ENCODE measurements at places on chromosomes 7 and 10.

DNA sequence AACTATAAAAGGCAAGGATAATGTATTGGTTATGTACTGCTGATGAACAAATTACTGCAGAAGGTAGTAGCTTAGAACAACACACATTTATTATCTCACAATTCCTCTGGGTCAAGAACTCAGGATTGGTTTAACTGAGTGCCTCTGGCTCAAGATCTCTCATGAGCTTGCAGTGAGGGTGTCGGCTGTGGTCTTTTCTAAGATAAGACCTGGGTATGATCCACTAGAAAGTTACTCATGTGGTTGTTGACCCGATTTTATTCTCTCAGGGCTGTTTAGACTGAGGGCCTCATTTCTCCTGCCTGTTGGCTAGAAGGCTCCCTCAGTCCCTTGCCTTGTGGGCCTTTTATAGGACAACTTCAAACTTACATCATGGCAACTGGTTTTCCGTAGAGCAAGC, 86.7 kb downstream of the VWDE start:
- DNase-seq, result no peak

DNA sequence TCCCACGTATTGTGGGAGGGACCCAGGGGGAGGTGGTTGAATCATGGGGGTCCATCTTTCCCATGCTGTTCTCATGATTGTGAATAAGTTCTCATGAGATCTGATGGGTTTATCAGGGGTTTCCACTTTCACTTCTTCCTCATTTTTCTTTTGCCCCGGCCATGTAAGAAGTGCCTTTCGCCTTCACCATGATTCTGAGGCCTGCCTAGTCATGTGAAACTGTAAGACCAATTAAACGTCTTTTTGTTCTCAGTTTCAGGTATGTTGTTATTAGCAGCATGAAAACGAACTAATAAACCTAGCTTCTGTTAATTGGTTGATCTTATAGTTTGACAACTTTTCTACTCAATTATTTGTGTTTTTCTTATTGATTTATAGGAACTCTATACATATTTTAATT, 206.3 kb downstream of the NXPH1 start:
- no peak for DNase-seq

GRCh38 chr7:151010307-151011096, 13.8 kb downstream of the ATG9B start:
- no peak for DNase-seq

DNA sequence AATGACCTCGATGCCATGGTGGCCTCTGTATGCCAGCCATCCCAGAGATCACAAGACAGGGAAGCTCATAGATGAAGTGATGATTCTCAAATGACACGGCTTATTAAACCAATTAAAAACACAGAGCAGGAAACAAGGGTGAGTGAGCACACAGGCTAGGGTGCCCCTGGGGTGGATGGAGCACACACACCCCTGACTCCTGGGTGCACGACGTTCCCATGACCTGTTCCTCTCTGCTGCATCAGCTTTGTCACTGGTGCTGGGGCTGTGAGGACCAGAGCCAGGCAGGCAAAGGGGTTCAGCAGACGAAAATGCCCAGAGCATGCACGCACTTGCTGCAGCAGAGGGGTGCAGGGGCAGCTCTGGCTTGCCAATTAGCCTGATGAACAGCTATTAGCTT, 86.5 kb upstream of the LRRC4 start:
- DNase-seq, result no peak

DNA sequence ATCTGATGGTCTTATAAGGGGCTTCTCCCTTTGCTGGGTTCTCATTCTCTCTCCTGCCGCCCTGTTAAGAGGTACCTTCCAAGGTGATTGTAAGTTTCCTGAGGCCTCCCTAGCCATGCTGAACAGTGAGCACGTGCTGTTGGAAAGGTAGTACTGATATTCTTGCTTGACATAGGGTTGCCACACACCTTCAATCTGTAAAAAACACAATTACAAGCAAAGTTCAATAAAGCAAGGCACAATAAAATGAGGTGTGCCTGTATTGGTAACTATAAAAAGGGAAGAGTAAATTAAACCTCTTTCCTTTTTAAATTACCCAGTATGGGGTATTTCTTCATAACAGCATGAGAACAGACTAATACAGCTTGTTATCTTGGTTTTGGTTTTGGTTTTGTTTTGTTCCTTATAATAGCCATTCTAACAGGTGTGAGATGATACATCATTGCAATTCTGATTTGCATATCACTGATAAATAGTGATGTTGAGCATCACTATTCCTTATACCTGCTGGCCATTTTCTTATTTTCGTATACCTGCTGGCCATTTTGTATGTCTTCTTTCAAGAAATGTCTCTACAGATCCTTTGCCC, 164.9 kb upstream of the TRIM24 start:
- DNase-seq, result no peak

DNA sequence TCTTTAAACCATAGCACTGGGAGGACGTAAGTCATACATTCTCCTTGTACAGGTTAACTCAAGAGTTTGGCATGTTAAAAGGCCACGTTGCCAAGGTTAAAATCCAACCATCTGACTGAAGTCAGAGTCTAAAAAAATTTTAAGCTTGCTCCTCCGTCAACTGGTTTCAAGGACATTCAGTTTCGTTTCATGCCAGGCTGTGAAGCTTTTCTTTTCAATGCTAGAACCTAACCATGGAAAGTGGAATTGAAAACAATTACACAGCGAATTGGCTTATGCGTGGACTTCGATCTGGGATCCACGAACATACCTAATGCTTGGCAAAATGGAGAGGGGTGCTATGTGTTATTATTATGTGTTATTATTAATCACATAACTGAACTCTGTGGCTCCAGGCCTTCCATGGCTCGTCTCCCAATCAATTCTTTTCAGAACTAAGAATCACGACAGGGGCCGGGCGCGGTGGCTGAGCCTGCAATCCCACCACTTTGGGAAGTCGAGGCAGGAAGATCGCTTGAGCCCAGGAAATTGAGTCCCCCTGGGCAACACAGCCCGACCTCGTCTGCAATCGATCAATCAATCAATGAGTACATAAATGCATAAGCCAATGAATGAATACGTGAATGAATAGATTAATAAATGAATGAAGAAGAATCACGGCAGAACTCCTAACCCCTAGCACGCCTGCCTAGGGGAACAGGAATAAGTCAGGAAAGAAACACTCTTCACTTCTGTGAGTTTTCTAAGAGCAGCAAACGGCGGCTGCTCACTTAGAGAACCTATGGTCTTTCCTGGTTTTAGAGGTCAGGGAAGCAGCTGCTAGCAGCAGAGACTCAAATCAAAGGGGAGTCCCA, 733 bp upstream of the ARL5B start:
- no peak for DNase-seq

DNA sequence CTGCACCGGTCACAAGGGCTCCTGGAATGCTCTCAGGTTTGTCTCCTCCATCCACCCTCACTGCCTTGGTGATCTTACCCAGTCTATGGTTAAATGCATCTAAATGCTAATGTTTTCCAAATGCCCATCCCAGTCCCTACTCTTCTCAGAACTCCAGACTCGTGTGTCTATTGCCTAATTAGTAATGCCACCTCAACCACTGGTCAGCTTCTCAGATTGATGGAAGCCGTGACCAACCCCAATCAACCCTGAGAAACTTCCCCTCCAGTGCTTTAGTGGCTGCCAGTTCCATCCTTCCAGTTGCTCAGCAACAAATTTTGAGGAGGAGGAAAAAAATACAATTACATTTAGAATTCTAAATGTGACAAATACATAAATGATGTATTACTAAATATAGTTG, 18.6 kb downstream of the NUDCD3 start:
- no peak for DNase-seq

DNA sequence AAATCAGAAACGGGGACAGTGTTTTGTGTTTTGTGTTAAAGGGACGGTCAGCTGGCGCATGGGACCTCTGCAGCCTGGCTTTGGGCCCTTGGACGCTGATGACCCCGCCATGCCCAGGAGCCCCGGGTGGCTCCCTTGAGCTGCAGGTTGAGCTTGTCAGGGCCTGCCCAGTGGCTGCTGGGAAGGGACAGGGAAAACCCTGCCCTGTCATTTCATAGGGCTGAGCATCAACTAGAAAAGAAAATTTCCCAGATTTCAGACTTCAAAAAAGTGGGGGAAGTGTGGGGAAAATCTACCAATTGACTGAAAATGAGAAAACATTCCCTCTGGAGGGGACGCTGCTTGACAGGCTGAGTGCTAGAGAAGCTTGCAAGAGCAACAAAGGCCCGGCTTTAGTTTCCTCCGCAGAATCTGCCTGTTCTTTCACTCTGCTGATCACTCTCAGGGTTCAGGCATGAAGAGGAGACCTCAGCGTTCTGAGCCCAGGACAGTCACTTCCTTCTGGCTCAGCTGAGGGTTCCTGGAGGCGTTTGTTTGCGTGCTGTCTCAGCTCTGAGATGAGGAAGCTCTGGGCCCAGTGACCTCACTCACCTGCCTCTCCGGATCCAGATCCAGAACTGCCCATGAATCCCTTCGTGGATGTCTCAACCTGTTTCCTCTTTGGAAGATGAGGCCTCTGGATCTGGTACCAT, 18.6 kb upstream of the DNAJB6 start:
- DNase-seq, result no peak

GRCh38 chr7:131681961-131682360, 125.5 kb upstream of the PODXL start:
- no peak for DNase-seq

GRCh38 chr7:55157764-55158105, 138.9 kb downstream of the EGFR start:
- DNase-seq, result no peak

- DNase-seq, result no peak
Observed at GRCh38 chr10:63920926-63921325, 399.7 kb downstream of the REEP3 start.

DNA sequence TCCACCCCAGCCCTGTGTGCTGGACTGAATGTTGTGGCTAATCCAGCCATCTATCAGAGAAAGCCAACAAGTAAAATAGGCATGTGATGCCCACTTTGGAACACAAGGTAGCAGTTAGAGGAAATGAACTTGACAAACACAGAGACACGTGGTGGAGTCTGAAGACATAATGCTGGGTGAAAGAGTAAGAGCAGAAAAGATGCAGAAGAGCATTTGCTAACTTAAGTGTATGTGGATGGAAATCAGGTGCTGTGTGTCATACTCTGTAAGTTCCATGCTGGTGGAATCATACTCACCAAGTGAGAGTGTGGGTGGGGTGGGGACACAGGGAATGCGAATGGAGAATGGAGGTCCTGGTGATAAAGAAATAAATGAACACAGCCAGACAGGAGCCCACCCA, 22.8 kb downstream of the WDFY4 start:
- DNase-seq, result no peak

DNA sequence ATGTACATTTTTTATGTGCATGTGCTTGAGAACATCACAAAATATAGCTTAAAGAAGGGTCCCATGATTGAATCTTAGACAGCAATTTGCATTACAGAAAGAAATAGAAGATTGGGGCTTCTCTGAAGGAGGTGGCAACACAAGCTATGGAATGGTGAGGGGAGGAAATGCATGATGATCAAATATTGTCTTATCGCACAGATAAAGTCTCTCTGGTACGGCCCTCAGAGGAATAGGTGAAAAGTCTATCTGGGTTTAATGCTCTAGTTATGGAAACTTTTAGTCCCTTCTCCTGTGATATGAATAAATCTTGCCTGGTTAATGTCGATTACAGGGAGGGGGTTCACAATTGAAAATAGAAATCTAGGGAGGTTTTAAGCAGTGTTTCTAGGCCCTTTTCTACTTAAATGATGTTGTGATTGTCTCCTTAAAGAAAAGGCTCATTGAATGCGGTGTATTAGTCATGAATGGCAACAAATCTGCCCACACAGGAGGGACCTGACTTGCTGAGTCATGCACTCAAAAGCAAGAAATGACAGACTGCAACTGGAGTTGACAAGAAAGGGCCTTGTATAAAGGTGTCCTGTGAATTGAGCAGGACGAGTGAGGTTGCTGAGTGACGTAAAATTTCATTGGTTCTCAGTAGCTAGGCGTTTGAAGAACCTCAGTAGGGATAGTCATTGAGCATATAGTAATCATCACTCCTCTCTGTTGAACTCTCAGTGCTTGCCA, 133.4 kb upstream of the CSTF2T start:
- no peak for DNase-seq
